ENCODE measurements at places on chromosomes 3 and 15.

- peak; percentile 49 for DNase-seq
Observed at GRCh38 chr3:152071924-152072323, 196.8 kb upstream of the MBNL1 start.

DNA sequence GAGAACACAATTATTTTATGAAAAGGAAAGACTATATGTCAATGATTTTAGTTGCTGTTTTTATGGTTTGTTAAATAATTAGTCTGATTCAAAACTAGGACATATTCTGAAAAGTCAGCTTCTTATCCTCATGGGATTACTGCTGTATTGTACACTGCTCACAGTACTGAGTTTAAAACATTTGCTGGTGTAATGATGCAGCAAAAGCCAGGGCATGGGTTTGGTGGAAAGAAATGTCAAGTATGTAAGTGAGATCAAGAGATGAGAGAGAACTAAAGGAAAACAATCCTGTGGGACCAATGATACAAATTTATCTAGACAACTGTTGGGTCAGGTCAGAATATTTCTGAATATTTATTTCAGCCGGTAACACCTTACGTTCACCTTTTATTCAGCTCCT, 210.1 kb upstream of the ARHGEF26 start:
- no peak for DNase-seq

- no peak for DNase-seq
Observed at GRCh38 chr3:108462899-108463298, 47.5 kb downstream of the MYH15 start.

GRCh38 chr3:177787279-177788041, 590.2 kb upstream of the TBL1XR1 start:
- no peak for DNase-seq

Data from fibroblast of gingiva (primary cell).